T1000 (cell line): ENCODE measurements at places on chromosomes 11 and 22.
A peak's percentile ranks its signal among the peaks of the same experiment; 100 is the strongest.

GRCh38 chr11:114307524-114308203, 11.5 kb downstream of the NNMT start:
- no peak for DNase-seq

GRCh38 chr11:14518820-14519219, 1.4 kb downstream of the PSMA1 start:
- no peak for DNase-seq

GRCh38 chr11:111063726-111064517, 181.6 kb upstream of the POU2AF2 start:
- DNase-seq = peak; percentile 30

DNA sequence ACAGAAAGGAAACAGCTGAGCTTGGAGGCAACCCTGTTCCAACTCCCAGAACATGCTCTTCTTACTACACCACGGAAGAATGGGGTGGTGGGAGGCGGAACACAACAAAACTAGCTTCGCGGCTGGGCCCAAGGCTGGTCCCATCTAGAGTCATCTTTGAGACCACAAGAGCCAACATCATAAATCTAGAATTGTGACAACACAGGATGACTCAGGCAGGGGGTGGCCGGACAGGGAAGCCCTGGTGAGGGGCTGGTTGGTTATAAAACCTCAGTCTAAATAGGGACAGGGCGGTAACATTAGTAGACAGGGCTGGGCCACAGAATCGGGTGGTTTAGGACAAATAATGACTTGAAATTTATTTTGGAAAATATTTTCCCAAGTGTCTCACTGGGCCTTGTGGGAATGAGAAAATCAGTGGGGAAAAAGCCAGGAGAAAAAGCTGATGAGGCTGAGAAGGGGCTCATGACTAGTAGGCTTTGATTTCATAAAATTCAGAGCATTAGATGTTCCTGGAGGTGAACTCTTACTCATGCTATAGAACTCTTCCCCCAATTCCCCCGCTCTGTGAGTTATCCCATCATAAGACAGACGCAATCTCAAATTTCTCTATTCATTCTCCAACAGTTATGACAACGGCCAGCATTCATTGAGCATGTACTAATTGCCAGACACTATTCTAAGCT, 151.8 kb upstream of the TIMP3 start:
- peak; percentile 43 for DNase-seq

- no peak for DNase-seq
Observed at GRCh38 chr11:12773591-12773990, 99.4 kb downstream of the TEAD1 start.

GRCh38 chr11:15776366-15776765, 580.0 kb downstream of the SOX6 start:
- DNase-seq = no peak

- no peak for DNase-seq
Observed at GRCh38 chr11:117225553-117226170, 6.2 kb downstream of the PCSK7 start.

DNA sequence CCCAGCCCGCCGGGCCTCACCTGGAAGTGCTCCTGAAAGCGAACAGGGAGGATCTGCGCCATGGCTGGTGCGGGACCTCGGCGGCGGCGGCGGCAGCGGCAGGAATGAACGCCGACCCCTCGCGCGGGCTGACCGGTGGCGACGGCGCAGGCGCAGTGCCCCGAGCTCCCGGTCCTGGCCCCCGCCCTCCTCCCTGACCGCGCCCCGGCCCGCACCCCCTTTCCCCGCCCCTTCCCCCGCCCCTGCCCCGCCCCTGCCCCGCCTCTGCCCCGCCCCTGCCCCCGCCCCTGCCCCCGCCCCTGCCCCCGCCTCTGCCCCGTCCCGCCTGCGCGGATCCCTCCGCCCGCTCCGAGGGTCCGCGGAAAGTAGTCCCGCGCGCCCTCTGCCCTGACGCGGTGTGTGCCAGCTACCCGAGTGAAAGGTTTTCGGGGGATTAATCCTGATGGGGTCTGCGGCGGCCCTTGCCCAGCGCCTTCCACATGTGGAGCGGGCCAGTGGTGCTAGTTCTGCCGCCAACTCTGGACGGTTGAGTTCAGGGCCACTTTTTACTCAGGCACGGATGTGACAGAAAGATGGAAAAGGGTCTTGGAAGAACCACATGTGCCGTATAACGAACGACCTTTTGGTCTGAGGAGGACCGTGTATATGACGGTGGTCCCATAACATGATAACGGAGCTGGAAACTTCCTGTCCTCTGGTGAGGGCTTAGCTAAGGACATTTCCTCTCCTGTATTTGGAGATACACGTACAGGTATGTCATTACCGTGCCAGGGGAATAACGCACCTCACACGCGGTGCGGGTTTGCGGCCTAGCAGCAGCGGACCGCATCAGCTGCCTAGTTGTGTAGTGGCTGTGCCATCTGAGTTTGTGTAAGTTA, at the start of gene CLTCL1:
Gene CLTCL1, minus strand, starts transcription at position 140 of the 878 bp plus-strand sequence. Its CDS starts 78 bp downstream, at position 62.
- peak; percentile 71 for DNase-seq

DNA sequence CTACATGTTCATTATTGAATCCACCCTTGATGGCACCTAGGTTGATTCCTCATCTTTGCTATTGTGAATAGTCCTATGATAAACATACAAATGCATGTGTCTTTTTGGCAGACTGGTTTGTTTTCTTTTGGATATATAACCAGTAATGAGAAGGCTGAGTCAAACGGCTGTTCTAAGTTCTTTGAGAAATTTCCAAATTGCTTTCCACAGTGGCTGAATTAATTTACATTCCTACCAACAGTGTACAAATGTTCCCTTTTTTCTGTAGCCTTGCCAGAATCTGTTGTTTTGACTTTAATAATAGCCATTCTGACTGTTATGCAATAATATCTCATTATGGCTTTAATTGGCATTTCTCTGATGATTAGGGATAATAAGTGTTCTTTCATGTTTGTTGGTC, 184.9 kb downstream of the CASP12 start:
- DNase-seq = no peak

DNA sequence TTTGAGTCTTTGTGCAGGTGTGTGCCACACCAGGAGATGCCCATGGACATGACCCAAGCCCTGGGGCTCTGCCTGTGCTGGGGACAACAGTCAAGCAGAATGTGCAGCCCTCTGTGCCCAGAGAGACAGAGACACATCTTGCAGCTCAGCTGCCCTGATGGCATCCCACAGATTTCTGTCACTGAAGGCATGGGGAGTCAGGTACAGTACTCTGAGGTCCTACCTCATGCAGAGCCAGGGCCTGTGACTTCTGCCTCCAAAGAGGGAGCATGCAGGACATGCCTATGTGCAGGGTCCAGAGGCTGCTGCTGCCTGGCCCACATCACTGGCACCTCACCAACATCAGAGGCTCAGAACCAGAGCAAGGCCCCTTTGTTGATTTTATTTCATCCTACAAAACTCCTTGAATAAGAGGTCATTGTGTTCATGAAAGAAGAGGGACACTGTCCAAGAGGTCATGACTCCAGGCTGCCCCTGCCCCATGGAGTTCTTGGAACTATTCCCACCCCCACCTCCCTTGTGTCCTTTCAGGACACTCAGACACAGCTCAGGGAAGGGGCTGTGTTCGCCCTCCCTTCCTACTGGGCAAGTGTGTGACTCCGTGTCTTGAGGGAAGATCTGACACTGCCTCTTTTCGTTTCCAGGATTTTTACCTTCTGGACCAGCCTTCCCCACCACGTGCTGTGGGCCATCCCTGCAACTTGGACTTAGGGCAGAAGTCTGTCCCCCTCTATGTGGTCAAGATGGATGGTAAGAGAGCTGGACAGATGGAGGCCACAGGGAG, 62.3 kb downstream of the BTG4 start:
- no peak for DNase-seq

DNA sequence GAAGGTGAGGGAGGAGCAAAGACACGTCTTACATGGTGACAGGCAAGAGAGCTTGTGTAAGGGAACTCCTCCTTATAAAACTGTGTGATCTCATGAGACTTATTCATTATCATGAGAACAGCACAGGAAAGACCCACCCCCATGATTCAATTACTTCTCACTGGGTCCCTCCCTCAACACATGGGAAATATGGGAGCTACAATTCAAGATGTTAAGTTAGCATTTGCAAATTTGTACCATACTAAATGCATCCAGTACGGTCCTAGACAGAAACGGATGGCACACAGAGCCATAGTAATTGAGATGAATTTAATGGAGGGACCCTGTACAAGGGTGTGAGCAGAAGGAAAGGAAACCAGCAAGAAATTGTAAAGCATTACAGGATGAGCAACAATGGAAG, 765.8 kb upstream of the API5 start:
- DNase-seq = no peak

- no peak for DNase-seq
Observed at GRCh38 chr22:20139391-20140106, 7.9 kb downstream of the ZDHHC8 start.

GRCh38 chr11:104073950-104074705, 37.7 kb downstream of the DDI1 start:
- no peak for DNase-seq

DNA sequence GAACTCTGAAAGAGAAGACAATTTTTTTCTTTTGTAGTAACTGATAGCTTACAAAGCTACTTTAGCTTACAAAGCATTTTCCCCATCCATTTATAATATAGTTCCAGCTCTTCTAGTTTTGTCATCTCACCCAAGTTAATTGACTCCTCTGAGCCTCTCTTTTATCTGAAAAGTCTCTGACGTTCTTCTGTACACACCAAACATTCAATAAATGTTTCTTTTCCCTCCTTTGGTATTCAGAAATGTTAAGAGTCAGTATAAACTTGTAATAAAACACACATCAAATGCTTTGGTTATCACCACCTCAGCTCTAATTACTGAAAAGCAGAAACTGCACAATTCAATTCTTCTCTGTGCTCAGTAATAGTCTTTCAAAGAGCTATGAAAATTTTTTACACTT, 5.9 kb downstream of the CCDC90B start:
- no peak for DNase-seq

DNA sequence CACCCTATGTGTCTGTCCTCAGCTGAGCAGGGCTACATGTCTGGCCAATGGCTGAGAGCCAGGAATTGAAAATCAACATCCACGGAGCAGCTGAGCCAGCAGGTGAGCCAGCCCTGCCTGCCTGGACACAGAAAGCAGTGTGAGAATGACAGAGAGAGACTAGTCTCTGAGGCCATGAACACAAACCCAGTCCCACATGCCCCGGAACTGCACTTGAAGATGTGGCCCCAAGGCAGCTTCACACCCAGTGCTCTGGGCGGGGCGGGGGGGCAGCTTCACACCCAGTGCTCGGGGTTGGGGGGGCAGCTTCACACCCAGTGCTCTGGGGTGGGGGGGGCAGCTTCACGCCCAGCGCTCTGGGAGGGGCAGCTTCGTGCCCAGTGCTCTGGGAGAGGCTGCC, 37.6 kb downstream of the TRMU start:
- no peak for DNase-seq

- peak; percentile 59 for DNase-seq
Observed at GRCh38 chr11:64120951-64121569, 44.9 kb downstream of the MACROD1 start.

DNA sequence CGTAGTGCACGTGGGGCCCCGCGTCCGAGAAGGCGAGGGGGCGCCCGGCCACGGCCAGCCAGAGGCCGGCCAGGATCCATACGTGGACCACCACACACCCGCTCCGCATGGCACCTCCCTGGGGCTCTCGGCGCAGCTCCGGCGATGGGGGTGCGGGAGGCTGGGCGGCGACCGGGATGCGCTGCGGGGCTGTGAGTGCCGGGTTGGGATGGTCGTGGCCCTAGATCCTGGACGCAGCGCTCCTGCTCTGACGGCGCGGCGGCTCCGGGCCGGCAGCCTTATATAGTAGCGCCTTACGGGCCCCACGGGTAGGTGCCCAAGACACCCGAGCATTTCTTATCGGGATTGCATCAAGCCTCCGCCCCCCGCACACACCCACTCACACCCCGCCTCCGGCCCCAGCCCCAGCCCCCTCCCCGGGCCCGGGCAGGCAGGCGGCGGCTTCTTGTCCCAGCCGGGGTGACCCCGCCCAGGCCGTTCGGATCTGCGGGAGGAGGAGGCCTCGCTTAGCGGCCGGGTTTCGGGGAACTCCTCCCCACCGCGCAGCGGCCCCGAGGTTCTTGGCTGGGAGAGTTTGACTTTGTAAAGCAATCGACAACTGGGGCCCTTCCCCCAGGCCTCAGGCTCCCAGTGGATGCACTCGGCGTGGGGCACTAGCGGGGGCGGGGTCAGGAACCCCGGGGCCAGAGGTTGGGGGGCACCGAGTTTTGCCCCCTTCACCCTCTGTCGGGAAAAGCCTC, at the start of gene FGF19:
Gene FGF19, minus strand, starts transcription at position 255 of the 740 bp plus-strand sequence. Its CDS starts 146 bp downstream, at position 109.
- DNase-seq = no peak

DNA sequence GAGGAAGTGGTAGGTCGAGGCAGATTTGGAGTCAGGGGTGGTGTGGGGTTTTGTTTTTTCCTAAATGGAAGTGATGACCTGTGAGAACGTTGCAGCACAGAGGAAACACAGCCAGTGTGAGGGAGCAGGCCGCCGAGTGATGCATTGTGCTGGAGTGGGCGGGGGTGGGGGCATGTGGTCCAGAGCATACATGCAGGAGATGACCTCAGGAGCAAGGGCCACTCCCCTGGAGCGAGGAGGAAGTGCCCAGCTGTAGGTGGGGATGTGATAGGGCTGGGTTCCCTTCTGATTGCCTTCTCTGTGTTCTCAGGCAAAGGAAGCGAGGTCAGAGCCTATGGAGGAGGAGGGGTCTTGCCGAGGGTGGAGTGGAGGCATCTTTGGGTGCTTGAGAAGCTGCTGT, 81.4 kb downstream of the PPP6R3 start:
- no peak for DNase-seq

GRCh38 chr11:124285610-124286344, 28.0 kb downstream of the OR8D1 start:
- no peak for DNase-seq

DNA sequence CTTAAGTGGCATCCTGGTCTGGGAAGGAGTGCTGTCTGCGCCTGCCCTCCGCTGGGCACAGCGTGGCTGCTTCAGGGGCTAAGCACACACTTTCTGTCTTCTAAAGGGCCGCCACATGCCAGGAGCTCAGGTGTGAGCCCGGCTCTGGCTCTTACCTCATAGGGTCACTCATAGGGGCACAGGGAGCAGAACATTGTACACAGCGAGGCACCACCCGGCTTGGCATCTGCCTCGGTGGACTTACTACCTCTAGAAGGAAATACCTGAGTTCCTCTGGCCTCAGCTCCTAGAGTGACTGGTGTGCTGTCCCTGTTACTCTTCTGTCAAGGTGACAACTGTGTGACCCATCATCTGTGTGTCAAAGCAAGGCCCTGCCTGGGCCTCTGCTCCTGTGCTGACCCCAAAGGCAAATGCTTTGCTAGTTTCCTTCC, 13.4 kb downstream of the NEAT1 start:
- no peak for DNase-seq

GRCh38 chr11:73866586-73866996, 10.1 kb downstream of the COA4 start:
- peak; percentile 9 for DNase-seq

DNA sequence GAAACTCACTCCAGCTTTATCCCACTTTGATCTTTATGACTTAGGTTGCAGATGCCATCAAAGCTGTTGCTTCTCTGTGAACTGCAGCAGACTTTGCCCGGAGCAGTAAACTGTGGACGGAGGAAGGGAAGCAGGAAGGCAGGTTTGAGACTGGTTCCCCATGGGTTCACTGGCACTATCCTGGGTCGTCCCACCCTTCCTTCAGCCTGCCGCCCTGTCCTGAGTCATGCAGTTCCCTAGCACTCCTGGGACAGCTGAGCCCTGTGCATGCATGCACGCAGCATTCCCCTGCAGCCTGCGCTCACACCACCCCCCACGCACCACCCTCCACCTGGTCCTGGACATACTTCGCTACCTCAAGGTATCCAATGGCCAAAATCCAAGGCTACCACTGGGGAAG, 23.5 kb upstream of the P2RY2 start:
- DNase-seq = peak; percentile 27

- DNase-seq = no peak
Observed at GRCh38 chr22:22674467-22674866, 30.1 kb downstream of the GGTLC2 start.
